Hematopoietic multipotent progenitor cell treated with erythropoietin and hydrocortisone succinate and interleukin-3 and kit ligand, for 4 days (in vitro differentiated cells): ENCODE measurements at places on chromosomes 11 and 22.

DNA sequence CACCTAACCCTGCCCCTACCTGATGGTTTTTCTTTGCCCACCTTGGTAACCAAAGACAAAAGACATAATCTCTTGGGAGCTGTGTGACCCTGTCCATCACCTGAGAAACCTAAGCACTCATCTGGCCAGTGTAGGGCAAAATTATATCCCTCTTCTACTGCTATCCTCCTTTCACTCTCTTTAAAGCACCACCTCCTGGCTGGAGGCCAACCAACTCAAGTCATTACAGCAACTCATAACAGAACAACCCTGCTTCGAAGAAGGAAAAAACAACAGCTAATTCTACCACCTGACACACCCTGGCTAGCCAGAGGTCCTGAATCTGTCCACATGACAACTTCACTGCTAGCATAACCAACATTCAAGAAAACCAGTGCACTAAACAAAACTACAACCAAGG, 45.5 kb downstream of the GAS2 start:
- DNase-seq = no peak

DNA sequence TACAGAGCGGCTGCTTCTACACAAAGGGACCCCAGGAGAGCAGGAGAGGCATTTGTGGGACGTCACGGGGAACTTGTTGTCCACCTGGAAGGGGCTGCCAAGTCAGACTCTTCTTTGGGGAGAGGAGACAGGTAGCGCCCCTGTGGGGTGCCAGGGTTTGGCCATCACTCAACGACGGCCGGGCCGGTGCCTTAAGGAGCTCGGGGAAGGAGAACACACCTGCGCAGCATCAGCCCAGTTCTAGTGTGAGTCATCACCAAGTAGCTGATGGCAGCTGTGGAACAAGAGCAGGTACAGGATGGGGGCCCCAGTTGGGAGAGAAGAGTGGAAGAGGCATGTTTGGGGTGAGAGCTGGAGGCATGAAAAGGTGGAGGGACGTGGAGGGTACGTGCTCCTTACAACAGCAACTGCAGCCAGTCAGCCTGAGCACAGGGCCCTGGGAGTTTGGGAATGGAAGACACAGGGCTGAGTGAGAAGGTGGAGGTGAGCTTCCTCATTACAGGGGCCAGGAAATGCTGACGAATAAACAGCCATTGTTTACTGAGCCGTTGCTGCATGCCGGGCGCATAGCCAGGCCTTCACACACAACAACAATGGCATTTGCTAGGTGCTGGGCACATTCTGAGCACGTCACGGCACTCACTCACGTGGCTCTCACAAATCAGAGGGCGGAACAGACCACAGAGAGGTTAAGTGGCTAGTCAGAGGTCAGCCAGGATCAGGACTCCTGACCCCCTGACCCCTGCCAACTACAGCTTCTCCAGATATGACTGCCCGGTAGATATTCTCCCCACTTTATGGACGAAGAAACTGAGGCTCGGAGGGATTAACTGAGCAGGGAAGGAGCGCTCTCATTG, 29.1 kb upstream of the TP53I11 start:
- DNase-seq = no peak

- no peak for DNase-seq
Measured at GRCh38 chr11:102853956-102854355, 10.5 kb upstream of the MMP3 start.

DNA sequence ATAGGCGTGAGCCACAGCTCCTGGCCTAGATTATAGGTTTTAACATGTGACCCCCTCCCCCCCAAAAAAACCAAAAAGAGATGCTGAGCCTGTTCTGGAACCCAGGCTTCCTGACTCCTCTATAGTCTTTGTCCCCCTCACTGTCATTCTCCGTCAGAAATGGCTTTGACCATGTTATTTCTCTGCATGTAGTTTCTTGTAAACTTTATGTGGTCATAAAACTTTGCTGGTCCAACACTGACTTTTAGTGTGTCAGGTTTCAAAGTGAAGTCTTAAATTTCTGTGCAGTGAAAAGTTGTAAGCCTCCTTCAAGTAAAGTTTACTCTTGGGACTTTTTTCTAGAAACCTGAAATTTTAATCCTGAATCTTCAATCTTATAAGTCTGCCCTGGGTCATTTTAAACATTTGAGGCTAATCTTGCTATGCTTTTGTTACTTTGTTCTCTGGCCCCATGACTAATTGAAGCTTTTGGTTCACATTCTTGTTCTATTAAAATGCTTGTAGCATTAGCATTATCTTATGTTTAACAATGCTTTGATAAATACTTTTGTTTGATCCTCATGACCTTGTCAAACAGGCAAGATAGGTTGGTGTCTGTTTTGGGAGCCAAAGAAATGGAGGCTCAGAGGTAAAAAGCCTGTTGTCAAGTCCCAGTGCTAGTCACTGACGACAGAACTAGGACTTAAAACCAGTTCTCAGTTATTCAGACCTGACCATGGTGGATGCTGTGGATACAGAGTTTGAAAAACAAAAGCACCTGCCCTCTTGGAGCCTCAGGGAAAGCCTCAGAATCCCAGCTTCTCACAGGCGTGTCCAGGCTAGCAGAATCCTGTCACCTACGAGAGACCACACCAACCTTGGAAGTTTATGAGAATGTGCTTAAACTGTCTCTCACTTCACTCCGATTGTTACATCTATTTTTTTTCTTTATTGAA, 87.7 kb upstream of the HORMAD2 start:
- no peak for DNase-seq

DNA sequence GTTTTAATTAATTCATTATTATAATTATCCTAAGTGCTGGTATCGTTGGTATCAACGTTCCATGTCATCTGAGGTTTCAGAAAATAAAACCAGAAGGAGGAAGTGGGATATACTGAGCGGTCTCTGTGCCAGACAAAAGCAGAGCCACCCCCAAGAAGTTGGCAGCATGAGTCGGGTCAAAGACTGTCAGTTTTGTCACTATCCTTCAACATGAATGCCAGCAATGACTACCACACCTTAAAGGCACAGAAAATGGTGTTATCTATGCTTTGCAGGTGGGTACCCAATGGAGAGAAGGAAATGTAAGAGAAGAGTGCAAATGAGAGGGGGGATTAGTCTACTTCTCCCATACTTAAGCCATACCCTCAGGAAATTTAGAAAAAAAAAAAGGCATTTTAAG, 408.5 kb downstream of the OPCML start:
- DNase-seq = peak; percentile 85

DNA sequence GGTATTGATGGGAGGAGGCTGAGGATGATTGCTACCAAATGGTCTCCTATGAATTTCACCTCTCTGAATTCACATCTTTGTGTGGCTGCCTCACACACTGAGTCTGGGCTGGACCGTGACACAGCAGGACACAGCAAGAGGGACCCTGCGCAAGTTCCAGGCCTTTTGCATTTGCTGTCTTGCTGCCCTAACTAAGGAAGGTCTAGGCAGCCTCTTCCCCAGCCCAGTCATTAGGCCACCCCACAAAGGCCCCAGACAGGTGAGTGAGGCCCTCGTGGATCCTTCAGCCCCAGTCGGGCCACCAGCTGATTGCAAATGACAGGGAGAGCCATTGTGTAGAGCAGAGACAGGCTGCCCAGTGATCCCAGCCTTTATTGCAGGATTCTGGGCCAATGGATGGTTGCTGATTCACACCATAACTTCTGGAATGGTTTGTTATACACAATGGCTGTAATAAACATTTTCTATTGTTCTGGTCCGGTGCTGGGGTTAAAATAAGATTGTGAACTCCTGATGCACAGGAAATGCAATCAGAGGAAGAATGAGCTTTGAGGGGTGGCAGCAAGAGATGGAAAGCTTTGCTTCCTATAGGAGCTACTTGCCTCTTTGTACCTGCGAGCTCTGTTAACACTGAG, 28.5 kb upstream of the CSNK2A3 start:
- no peak for DNase-seq

GRCh38 chr11:75028724-75029123, 40.0 kb downstream of the NEU3 start:
- no peak for DNase-seq
